Hematopoietic multipotent progenitor cell treated with erythropoietin and hydrocortisone succinate and interleukin-3 and kit ligand, for 4 days (in vitro differentiated cells): ENCODE measurements at places on chromosomes 2 and 18.

DNA sequence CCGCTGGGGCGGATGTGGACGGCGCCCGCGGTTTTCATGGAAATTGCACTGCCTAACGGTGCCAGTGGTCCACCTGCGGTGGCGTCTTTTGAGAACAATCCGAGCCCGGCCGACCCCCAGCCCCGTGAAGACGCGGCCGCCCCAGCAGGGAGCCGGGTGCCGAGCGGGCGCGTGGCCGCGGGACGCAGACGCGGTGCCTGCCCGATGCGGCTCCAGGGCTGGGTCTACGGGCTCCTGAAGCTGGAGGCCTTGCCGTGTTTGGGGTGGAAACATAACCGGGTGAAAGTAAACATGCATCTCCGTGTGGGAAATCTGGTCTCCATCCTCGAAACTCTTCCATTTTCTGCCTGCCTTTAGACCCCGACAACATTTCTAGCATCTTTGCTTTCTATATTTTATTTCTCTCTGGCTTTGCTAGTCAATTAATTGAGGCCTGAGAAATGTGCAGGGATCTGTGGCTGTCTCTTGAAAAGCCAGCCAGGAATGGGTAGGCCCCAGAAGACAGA is 572 bp downstream of the INPP4A start:
- peak; percentile 43 for DNase-seq

GRCh38 chr2:120250640-120251039 is 2.0 kb upstream of the RALB start:
- no peak for DNase-seq

DNA sequence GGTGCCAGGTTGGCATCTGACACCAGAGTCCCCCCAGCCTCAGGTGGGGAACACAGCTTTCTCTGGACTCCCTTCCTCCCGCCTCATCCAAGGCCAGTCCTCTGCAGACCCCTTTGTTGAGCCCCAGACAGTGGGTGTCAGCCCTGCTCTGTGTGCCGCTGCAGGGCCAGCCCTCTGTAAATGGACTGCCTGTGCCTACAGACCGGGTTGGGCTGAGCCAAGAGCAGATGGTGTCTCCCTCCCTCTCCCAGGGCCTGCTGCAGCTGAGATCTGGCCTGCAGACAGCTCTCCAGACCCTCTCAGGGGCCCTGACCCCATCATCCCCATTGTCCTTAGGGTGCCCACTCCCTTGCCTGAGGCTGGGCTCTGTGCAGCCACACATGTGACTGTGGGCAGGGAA is 160.8 kb downstream of the KLHL29 start:
- no peak for DNase-seq

DNA sequence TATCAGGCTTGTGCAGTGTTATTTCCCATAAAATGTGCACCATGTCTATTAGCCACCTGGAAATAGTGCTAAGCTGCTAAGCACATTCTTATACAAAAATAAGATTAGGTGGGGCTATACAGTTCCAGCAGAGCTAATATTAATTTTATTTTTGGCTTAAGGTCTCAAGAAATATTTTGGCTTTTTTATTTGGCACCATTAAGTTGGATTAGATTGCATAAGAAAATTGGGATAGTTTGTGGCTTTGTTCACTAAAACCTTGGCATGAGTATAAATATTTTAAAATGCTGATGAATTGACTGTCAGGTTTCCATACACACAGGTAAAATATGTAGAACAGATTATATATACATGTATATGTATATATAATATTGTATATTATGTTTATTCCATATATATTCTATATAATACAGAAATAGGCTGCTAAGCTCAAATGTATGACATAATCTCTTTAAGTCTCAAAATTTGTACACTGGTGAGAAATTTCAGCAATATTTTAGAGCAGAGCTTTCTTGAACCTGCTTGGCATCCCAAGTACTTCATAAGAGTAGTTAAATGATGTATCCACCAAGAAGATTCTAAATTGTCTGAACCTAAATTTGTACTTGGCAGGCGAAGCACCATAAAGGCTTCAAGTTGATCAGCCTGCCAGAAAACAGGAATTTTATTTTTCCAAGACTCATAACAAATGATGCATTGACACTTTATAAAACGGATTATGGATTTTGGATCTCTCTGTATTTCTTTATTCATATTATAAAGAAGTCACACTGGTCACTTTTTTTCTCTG is 32.6 kb downstream of the CCDC102B start:
- no peak for DNase-seq

DNA sequence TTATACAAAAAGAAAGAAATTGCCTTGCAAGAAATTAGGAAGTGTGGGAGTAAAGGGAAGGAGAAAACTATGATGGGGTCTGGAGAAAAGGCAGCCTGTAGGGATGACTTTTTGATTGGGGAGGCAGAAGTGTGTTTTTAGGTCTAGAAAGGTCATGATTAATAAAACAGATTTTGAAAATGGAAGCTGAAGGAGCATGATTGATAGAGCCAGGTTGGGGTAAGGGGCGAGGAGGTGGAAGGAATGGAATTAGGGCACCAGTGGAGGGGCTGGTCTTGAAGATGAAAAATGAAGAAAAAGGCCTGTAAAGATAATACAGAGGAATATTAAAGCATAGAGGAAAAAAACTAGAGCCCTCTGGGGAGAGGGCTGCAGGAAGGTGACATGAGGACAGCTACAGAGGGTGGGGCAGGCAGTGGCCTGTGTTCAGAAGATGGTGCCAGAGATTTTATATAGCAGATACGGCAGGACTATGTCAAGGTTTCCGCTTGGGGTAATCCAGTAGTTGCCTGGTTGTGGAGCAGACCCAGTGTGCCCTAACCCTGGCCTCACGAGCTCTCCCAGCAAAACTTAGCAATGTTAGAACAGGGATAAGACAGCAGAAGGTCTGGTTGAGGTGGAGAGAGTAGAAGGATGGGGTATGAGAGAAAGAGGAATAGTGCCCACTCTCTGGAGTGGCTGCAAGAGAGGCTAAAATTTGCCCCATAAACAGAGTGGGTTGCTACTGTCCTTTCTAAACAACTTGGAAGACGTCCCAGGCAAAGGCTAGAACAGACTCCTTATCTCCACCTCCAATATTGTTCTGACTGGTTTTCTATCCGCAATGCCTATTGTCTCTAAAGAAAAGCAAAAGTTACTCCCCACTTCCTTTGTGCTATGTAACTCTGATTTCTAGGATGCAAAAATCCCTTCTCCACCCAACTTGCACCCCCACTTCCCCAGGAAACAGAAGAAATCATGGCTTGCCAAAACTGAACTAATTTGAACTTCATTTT is 287.3 kb downstream of the AGPS start:
- peak; percentile 70 for DNase-seq

DNA sequence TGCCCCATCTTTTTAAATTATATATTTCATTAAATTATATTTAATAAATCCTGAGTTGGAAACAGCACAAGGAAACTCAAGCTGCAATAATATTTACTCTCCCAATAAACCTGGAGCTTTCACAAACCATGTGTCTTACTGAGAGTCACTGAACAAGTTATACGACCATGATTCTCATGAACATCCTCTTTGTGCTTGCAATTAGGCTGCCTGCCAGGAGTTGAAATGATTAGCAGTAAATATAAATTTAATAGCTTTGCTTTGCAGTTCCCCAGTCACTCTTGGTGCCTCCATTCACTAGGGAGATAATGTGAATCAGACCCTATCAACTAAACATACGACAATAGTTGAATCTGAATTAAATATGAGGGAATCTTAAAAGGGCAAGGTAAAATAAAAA is 905.1 kb downstream of the NRXN1 start:
- peak; percentile 7 for DNase-seq

DNA sequence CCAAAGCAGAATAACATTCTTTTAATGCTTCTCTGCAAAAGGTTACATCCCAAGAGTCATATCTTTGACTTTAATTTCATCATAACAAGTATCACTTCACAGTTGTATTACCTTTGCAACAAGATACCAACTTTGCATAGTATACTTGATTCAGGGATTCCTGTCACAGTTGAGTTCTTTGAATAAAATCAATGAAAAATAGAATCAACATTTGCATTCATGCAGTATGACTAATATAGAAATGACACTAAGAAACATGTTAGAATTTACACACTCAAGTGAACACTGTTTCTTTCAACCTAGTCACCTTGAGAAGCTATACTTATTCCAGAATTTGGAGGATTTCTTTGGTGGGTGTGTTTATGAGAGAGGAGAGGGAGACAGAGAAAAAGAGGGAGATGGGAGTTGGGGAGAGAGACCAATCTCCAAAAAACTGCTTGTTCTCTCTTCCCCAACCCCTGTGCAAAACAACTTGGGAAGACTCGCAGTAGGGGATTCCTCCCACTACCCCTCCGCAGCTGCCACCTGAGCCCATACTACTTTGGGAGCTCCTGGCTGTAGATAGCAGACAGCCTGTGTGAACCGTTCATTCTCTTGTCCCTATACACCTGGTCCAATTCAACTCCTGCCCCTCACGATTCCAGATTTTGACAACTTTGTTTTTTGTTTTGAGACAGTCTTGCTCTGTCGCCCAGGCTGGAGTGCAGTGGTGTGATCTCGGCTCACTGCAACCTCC is 57.7 kb downstream of the PELI1 start:
- no peak for DNase-seq

GRCh38 chr2:191386938-191387536 is 141.8 kb downstream of the MYO1B start:
- no peak for DNase-seq
